Esophagus mucosa (tissue), 1 donor: ENCODE measurements at places on chromosomes 4 and X. TPM values are rescaled to one million over a fixed set of nuclear protein-coding genes. Genes with fewer than 3 reads are reported as not detected.
A peak's percentile ranks its signal among the peaks of the same experiment; 100 is the strongest.

DNA sequence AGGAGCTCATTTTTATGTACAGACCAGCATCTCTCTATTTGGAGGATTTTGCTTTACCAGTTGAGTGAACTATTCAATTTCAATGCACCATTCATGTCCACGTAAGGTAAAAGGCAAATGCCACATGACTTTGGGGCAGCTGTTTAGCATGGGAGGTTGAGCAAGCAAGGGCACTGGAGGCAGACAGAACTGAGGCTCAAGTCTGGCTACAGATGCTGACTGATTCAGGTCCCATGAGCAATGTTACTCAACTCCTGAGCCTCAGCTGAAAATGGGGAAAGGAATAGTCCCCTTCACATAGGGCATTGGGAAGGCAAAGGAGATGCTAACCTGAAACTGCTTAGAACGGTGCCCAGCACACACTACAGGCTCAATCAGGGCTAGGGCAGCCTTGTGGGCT, 93.0 kb upstream of the MTM1 start:
- ATAC-seq = no peak

GRCh38 chr4:160213366-160213765, 1110.5 kb downstream of the RAPGEF2 start:
- ATAC-seq = no peak

GRCh38 chrX:72296991-72297390, 8.7 kb downstream of the CITED1 start:
- ATAC-seq = no peak

The AREG gene
- 21.0 TPM for total RNA-seq

DNA sequence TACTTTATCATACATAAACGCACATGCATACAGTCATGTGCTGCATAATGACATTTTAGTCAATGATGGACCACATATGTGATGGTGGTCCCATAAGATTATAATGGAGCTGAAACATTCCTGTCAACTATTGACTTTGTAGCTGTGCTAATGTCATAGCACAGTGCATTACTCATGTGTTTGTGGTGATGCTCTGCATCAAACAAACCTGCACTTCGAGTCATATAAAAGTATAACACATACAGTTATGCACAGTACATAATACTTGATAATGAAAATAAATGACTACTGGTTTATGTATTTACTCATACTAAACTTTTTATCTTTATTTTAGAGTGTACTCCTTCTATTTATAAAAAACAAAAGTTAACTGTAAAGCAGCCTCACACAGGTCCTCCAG, 60.5 kb upstream of the MCUB start:
- ATAC-seq = no peak

DNA sequence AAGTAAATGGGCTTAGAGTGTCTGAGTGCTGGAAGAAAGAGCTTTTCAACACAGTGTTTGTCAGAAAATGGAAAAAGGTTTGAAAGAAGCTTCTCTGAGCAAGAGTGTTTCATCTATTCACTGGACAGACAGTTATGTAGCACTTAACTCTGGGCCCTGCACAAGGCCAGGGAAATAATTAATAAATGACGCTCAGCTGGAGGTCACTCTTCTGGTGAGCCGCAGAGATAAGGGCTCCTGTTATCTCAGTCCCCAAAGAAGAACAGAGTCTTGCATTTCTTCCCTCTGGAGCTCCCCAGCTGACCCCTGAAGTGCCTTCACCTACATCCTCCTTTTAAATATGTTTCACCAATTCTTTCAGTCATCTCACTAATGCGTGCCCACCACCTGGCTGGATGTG, 90.4 kb downstream of the SLC16A2 start:
- no peak for ATAC-seq

DNA sequence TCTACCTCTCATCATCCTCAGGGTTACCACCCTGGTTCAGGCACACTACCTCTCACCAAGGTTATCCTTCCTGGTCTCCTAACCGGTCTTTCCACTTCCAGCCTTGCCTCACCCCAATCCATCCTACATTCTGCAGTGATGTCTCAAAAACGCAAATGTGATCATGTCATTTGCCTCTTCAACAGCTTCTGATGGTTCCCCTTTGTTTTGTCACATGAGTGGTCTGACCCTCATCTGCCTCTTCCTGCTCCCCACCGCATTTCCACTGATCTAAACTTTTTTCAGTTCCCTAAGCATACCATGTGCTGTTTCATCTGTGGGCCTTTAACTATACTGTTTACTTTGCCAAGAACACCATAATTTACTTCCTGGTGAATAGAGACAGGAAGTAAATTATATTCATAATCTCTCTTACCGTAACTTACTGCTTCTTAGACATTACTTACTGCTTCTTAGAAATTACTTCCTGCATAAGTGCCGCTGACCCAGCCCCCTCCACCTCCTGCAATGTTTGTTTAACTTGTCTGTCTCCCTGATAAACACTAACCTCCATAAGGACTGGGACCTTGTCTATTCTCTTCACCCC, 27.1 kb upstream of the NSUN7 start:
- ATAC-seq = peak; percentile 95

The BGN gene
- total RNA-seq = 29.3 TPM

The DUX4 gene
- total RNA-seq = 0.56 TPM

The CA5B gene
- 10.6 TPM for total RNA-seq

- no peak for ATAC-seq
Measured at GRCh38 chr4:77652237-77652897, 46.7 kb downstream of the CXCL13 start.

DNA sequence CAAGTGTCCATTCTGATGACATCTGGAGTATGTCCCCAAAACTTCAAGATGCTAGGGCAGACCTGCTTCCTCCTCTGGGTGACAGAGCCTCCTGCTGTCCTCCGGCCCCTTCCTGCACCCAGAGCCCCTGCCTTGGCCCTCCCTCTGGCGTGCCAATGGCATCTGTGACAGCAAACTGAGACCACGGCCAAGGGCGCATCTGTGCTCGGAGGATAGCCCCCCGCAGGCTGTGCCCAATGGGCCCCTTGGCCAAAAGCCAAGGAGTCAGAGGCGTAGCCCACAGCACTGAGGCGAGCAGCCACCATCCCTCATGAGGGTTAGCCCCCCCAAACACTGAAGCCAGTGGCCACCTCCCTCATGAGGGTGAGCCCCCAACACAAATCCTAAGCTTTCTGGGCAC, 7.9 kb downstream of the LRPAP1 start:
- no peak for ATAC-seq

- no peak for ATAC-seq
Measured at GRCh38 chr4:77003400-77003799, 53.8 kb downstream of the SEPTIN11 start.

DNA sequence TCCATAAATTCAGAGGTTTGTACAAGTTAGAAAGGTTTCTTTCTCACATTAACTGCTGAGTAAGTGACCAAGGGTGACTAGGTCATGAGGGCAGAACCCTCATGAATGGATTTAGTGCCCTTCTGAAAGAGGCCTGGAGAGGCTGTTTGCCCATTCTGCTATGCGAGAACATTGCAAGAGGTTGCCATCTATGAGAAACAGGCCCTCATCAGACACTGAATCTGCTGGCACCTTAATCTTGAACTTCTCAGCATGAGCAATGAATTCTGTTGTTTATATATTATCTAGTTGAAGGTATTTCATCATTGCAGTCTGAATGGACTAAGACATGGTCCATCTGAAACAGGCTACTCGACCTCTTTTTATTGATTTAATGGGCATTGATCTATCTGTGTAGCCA, 96.2 kb upstream of the GPRIN3 start:
- ATAC-seq = no peak

The IL3RA gene
- 1.2 TPM for total RNA-seq

The TAF7L gene
- total RNA-seq = 0.12 TPM

- no peak for ATAC-seq
Measured at GRCh38 chr4:187276736-187277408, 553.2 kb upstream of the FAT1 start.

DNA sequence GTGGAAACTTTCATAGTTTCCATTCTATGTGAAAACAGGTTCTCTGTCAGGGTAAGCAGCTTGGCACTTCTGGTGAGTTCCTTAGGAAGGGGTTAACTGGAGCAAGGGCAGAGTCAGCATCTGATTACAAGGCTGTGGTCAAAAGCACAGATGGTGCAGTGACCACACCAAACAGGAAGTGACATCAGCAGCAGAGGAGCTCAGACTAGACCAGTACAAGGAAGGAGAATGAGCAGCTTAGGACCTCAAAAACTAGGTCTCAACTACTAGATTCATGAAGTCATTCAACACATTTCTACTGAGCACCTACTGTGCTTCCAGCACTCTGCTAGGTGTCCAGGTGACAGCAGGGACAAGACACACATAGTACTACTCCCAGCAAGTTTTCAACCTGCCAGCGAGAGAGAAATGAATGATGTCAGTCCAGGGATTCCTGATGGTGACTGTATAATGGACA, 130.2 kb downstream of the AMELX start:
- ATAC-seq = no peak

The DMRTC1 gene
- not detected for total RNA-seq

The CCNG2 gene
- 70.4 TPM for total RNA-seq

The PCDH7 gene
- 13.6 TPM for total RNA-seq

The PPM1K gene
- total RNA-seq = 7.7 TPM

GRCh38 chr4:152168987-152169616, 366.8 kb downstream of the FBXW7 start:
- ATAC-seq = no peak

The ADRA2C gene
- total RNA-seq = 0.60 TPM

DNA sequence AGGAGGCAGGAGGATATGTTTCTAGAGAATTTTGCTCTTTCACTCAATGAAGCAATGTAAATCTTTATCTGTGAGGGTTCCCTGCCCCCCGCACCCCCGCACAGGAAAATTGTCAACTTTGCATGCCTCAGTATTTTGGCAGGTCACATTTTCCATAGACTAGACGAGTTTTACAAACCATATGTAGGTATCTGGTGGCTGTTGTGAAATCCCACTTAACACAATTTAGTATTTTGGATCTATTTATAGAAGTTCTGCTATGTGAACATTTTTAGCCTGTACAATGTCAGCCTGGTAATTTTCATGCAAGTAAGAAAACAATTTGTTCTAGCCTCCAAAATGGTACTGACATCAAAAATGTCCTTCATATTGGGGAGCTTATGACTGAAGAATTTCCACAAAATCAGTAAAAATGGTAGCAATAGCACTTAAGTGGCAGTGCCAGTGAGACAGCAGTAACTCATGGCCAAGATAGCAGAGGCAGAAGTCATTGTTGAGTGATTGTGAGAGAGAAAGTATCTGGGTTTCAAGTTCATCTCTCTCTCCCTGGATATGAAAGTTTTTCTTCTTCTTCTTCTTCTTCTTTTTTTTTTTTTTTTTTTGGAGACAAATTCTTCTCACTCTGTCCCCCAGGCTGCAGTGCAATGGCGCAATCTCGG, 12.4 kb upstream of the FRYL start:
- no peak for ATAC-seq

The DCHS2 gene
- total RNA-seq = 0.48 TPM

DNA sequence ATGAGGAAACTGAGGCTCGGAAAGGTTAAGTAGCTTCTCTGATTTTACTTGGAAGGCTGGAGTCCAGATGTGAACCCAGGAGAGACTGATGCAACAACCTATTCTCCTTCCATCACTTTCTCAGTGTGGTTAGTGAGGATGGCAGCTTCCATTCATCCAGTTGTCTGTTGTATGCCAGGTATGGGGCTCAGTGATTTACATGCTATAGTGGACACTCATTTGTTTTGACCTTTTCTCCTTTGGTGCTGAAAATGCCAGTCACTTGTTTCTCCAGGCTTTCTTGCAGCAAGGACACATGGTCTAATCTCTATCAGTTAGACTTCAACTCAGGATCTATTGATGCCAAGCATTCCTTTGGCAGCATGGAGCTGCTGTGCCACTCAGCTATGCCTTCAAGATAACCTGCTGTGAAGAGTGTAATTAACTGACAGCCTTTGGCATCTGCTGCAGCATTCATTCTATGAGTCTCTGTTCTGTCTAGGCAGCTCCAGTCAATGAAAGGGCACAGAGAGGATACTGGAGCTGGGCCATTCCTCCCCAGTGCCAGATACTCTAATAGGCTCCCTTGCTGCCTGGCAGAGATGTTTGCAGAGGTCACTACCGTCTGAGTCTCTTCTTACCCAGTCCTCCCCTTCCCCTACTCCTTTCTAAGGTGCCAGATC, 11.0 kb upstream of the CWH43 start:
- no peak for ATAC-seq

DNA sequence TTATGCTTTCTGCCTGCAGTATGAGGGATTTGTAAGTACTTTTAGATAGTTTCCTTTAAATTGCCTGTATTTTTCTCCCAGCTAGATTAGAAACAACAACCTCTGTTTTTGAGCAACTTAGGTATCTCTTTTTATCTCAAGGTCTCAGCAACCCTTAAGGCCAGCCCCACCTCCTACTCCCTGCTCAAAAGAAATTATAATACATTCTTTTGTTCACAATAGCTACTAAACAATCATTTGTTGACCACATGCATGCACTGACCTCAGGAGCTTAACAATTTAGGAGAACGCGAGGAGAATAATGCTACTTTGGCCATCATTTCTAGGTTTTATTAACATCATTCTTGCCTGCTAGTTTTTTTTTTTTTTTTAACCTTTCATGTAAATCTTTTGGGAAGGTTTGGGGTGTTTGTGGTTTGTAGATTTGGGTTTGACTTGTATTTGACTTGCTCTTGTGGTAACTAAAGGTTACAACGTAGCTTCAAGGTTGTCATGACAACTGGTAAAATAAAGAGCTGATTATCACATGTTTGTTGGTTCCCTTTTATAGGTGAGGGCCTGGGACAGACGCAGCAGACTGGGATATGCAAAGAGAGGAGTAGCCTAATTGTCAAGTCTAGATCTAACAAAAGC, 145.4 kb upstream of the PLAC1 start:
- no peak for ATAC-seq

The NAP1L5 gene
- 1.0 TPM for total RNA-seq

DNA sequence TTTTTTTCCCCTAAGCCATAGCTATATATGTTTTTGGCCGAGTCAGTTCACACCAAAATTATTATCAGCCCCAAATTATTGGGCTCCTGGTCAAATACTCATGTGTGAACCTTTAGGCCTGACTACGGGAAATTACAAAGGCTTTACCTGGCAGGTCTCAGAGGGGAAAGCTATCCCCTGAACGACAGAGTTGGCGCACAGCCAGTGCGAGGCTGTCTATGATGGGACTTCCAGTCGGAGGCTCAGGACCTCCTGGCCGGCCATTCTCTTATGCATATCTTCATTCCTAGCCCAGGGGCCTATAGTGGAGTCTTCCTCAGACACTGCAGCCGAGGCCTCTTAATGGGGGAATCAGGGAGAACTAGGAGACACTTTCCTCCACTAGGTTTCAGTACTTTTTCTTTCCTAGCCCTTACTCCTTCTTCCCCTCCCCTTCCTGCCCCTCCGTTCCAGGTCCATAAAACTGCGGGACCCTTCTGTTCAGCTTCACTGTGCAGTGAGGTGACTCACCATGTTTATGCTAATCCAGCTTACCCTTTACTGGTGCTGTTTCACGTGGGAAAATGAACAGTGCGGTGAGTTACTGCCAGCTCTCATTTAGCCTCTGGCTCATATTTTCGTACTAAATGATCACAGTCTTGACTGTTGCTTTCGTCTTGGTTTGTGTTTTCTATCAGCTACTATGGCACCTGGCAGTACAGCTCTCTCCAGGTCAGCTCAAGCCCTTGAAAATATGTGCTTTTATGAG, 533.9 kb downstream of the FSTL5 start:
- ATAC-seq = no peak

The SLC9A7 gene
- total RNA-seq = 6.3 TPM
